Progenitor cell of endocrine pancreas (in vitro differentiated cells): ENCODE measurements at places on chromosomes 7 and 10.

DNA sequence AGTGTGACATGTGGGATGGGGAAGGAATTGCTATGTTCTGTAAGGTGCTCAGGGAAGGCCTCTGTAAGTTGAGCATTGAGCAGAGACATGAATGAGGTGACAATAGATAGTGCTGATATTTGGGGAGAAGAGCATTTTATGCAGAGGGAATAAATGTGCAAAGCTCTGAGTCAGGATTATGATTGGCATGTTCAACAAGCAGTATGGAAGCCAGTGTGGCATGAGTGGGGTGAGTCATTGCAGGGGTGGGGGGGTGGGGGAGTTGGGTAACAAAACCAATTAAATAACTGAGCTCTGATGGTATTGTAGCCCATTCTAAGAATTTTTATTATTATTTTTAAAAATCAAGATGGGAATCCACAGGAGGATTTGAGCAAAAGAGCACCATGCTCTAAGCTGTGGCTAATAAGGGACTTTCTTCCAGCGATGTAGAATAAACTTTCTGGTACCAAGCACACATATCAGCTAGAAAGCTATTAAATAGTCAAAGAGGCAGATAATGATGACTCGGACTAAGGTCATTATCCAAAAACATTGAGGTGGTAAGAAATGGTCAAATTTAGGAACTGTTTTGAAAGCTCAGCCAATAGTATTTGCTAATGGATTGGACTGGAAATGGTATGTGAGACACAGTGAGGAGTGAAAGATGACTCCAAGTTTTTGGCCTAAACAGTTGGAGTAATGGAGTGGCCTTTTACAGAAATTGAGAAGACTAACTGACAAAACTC, 96.4 kb downstream of the PRKG1 start:
- no peak for DNase-seq

GRCh38 chr10:108014145-108014901, 849.8 kb upstream of the SORCS1 start:
- DNase-seq, result no peak

GRCh38 chr10:34651416-34652195, 163.5 kb downstream of the PARD3 start:
- DNase-seq, result no peak

GRCh38 chr10:118763202-118763988, 8.6 kb upstream of the CACUL1 start:
- no peak for DNase-seq
